ENCODE measurements at places on chromosomes 11 and 22. TPM values are rescaled to one million over a fixed set of nuclear protein-coding genes. Genes with fewer than 3 reads are reported as not detected.
A peak's percentile ranks its signal among the peaks of the same experiment; 100 is the strongest.

PANX3 gene
- total RNA-seq, result not detected

DNA sequence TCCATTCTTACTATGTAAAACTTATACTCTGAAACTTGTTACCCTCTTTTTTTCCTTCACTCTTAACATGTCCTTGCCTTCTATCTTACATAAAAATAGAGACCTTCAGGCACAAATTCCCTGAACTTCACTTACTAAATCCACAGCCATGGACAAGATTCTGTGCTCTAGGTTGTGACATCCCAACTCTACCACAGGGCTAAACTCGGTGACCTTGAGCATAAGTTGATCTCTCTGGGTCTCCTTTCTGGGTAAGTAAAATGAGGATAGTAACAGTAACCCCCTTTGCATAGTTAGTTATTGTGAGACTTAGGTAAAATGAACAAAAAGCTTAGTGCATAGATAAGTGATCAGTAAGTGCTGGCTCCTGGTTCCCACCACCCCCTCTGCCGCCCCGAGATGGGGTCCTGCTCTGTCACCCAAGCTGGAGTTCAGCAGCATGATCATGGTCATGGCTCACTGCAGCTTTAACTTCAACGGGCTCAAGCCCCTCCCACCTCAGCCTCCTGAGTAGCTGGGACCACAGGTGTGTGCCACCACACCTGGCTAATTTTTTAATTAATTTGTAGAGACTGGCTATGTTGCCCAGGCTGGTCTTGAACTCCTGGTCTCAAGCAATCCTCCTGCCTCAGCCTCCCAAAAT lies 20.1 kb downstream of the C11orf58 start:
- peaks cover 5% of the 10 kb centered on the region for H3K36me3 ChIP-seq
- no peaks in the 10 kb centered on the region for H3K27me3 ChIP-seq
- no peak overlapping the region for H3K4me3 ChIP-seq
- H3K4me1 ChIP-seq, result no peaks in the 10 kb centered on the region

EMID1 gene
- 1.2 TPM for total RNA-seq

DNA sequence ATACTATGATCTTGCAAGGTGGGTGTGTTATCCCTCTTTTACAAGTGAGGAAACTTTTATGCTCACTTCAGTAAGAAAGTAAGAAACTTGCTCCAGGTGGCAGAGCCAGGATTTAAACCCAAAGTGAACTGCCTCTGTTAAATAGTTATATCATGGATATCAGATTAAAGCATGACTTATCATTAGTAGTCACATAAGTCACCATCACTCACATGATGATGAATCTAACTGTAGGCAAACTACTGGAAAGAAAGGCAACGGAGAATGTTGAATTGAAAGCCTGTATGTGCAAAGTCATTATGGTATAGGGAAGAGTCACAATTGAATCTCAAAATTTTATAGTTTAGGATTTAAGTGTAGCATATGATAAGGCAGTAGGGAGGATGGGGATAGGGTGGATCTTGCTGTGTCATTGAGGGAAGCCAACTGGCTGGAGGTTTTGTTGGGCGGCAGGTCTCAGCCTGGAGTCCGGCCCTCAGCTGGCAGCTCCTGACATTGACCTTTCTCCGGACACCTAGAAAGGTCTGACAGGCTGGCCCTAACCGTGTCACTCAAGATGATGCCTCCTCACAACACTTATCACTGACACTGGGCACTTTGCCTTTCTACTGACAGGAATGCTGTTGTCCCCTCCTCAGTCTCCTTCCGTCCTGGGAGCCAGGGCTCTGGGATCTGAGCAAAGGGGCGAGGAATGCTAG lies 98.3 kb downstream of the EMSY start:
- no peaks in the 10 kb centered on the region for H3K4me1 ChIP-seq
- peaks cover 5% of the 10 kb centered on the region for H3K36me3 ChIP-seq
- no peak for DNase-seq

DNA sequence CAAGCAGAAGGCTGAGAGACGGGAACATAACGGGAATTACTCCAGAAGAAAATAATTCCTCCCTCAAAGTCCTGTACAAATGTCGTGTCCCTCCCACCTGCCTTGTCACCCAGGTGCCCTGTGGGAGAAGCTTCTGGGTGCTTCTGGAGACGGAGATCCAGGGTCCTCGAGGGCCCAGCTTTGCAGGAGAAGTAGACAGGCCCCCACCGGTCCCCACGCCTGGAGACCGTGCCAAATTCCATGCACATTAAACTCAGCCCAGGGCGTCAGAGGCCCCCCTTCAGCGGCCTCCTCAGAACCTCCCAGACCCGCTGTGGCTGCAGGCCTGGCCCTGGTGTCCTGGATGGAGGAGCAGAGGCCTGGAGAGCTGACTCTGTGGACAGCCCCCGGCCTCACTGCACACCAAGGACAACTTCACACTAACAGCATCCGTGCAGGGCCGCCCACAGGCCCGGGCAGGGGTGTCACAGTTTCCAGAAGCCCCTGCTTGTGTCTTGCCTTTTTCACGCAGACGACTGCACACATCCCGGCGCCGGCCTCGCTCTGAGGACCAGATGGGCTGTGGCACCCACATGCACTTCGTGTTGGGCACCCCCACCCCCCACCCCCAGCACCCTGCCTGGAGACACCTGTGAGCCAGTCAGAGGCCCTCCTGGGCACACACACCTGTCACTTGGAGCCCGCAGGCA lies 734.3 kb downstream of the BRD1 start:
- H3K4me1 ChIP-seq, result no peaks in the 10 kb centered on the region
- no peak overlapping the region for H3K27ac ChIP-seq
- no peaks in the 10 kb centered on the region for H3K36me3 ChIP-seq

- peaks cover 52% of the 10 kb centered on the region for H3K4me1 ChIP-seq
- no peak overlapping the region for H3K27ac ChIP-seq
- H3K36me3 ChIP-seq, result peaks cover 11% of the 10 kb centered on the region
These were observed 5.1 kb downstream of the DGCR2 start for GRCh38 chr22:19117111-19117512.

- H3K4me3 ChIP-seq, result no peak overlapping the region
- H3K4me1 ChIP-seq, result no peaks in the 10 kb centered on the region
- H3K27ac ChIP-seq, result no peak overlapping the region
- H3K27me3 ChIP-seq, result no peaks in the 10 kb centered on the region
- no peaks in the 10 kb centered on the region for H3K36me3 ChIP-seq
These were observed 67.2 kb upstream of the RCN1 start for GRCh38 chr11:32023370-32024305.

ZBED4 gene
- 17.8 TPM for total RNA-seq

CARD16 gene
- 69.4 TPM for total RNA-seq

SLC22A9 gene
- not detected for total RNA-seq

- H3K27me3 ChIP-seq, result no peaks in the 10 kb centered on the region
- H3K36me3 ChIP-seq, result no peaks in the 10 kb centered on the region
- H3K4me3 ChIP-seq, result no peak overlapping the region
- no peaks in the 10 kb centered on the region for H3K4me1 ChIP-seq
- H3K27ac ChIP-seq, result no peak overlapping the region
These were observed 125.5 kb upstream of the SERPIND1 start for GRCh38 chr22:20648306-20648903.

RHBDD3 gene
- total RNA-seq, result 17.1 TPM

DNA sequence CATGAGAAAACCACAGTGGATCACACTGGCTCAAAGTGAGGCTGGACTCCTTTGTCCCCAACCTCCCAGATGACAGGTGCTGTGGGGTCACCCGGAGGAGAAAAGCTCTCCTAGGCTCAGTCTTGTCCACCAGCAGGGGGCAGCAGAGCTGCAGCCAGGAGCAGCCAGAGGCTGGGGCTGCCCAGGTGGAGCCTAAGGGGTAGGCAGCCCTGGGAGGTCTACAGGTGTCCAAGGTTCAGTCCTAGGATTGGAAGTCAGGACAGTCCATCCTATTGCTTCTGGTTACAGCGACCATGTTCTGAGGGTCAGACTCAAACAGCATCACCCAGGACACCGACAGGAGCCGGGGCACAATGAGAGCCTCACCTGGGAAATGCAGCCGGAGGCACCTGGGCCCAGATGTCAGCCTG lies 77.6 kb upstream of the IGLL5 start:
- peaks cover 8% of the 10 kb centered on the region for H3K4me1 ChIP-seq
- no peak overlapping the region for H3K4me3 ChIP-seq
- H3K27ac ChIP-seq, result no peak overlapping the region
- no peaks in the 10 kb centered on the region for H3K36me3 ChIP-seq

DNA sequence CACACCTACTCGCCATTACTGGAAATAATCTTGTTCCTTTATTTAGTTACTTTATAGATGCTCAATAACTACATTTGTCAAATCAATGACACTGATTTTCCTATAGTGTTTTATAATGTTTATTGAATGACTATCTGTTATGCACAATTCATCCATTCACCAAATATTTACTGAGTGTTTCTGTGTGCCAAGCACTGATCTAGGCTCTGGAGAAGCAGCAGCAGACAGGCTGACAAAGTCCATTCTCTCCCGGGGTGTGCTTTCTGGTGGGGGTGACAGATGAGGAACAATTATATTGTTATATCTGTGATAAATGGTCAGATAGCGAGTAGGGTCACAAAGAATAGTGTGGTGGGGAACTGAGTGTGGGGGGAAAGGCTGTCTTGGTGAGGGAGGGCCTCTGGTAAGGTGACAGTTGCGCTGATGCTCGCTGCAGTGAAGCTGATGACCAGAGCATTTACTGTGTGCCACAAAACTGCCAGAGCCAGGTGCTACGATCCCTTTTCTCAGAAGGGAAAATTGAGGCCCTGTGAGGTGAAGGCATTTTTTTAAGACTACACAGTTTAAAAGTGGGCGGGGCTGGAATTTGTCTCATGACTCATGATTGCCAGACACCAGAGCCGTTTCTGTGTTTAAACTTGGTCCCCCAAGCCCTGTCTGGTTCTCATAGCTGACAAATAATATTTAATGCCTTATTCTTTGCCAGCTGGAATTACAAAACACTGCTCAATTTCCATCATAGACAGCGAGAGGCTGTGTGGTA lies 10.2 kb downstream of the PACS1 start:
- peaks cover 18% of the 10 kb centered on the region for H3K36me3 ChIP-seq
- no peak for DNase-seq
- H3K27ac ChIP-seq, result peak overlapping the region; percentile 80
- peak overlapping the region; percentile 38 for H3K4me3 ChIP-seq
- H3K27me3 ChIP-seq, result no peaks in the 10 kb centered on the region

ADM gene
- total RNA-seq, result 3.8 TPM
